ENCODE measurements at places on chromosomes 7 and 10. TPM values are rescaled to one million over a fixed set of nuclear protein-coding genes. Genes with fewer than 3 reads are reported as not detected.

The NPFFR1 gene
- polyA plus RNA-seq: 0.05 TPM

The PLAU gene
- polyA plus RNA-seq: 17.5 TPM

The DLG5 gene
- 6.0 TPM for polyA plus RNA-seq

The FAM237B gene
- polyA plus RNA-seq: 0.13 TPM

The JCAD gene
- 0.78 TPM for polyA plus RNA-seq

The GRID2IP gene
- polyA plus RNA-seq: 0.73 TPM

The SKIDA1 gene
- 0.94 TPM for polyA plus RNA-seq

The CNPY1 gene
- not detected for polyA plus RNA-seq

The POLL gene
- polyA plus RNA-seq: 18.2 TPM

The TMEM176A gene
- polyA plus RNA-seq: 0.66 TPM

The COL26A1 gene
- 20.6 TPM for polyA plus RNA-seq

The ELOVL3 gene
- not detected for polyA plus RNA-seq

The ZPBP gene
- not detected for polyA plus RNA-seq

The GIMAP8 gene
- polyA plus RNA-seq: 0.06 TPM

The TCERG1L gene
- polyA plus RNA-seq: 3.9 TPM

The CPA1 gene
- not detected for polyA plus RNA-seq

The SUV39H2 gene
- 33.3 TPM for polyA plus RNA-seq

The ANKRD7 gene
- 0.61 TPM for polyA plus RNA-seq

The GPR22 gene
- 3.4 TPM for polyA plus RNA-seq

The UTF1 gene
- 55.7 TPM for polyA plus RNA-seq

The HERC4 gene
- 20.1 TPM for polyA plus RNA-seq

The ZNF425 gene
- 4.3 TPM for polyA plus RNA-seq

The UPK3B gene
- polyA plus RNA-seq: 3.8 TPM

The OR2F2 gene
- not detected for polyA plus RNA-seq

The CLDN15 gene
- 4.1 TPM for polyA plus RNA-seq

The PYROXD2 gene
- polyA plus RNA-seq: 2.6 TPM

The GPR15LG gene
- polyA plus RNA-seq: not detected

The IDI2 gene
- polyA plus RNA-seq: not detected
